ENCODE measurements at places on chromosomes 2 and 18.

DNA sequence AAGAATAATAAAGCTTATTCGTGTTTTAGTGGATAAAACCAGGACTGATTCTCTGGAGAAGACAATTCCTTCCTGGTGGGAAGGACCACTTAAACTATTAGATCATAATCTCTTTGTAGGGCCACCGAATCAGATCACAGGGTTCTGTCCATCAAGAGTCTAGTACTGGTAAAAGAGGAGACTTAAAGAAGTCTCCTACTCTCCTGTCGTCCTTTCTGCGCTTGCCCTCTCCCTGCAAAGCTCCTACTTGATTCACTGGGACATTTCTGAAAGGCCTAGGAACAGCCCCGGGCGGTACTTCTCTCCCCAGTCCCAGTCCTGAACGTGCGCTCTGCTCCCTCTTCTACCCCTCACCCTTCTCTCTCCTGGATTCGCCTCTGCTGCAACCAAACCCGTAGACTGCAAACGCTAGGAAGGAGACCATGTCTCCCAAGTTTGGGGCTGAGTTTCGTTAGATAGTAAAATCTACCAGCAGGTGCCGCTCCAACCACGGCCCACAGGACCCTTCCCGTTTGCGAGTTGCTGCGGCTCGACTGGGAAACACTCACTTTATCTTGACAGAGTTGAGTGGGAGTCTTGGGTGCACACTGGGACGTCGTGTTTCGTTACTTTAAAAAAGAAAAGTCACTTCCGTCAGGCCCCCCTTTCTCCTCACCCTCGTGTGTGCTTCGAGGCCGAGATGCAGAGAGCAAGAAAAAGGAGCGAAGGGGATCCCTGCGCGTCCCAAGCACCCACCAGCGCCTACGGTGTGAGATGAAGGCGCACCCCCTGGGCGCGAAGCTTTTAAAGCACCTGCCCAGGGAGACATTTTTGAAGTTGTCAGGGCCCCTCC, 923 bp downstream of the FIGLA start:
- DNase-seq: peak; percentile 83

DNA sequence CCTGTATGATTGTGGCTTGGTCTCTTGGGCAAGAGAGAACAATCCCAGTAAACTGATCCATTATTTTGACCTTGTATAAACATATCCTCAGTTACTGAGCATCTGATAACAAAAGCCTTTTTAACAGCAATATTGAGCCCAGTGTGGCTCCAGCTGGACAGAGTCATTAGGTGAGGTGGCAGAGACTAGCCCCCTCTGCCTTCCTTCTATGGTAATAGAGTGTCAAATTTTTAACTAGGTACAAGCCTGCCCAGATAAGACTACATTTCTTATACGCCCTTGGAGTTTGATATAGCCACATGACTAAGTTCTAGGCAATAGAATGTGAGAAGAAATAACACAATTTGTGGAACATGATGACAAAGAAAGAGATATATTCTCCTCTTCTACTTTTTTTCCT, 56.2 kb downstream of the HNMT start:
- DNase-seq: no peak

- no peak for DNase-seq
These were observed 127.8 kb upstream of the PPP1CB start for GRCh38 chr2:28623582-28624405.

- no peak for DNase-seq
These were observed 211.9 kb downstream of the STK39 start for GRCh38 chr2:168035458-168035857.

GRCh38 chr18:45342166-45342565, 273.1 kb upstream of the SLC14A2 start:
- no peak for DNase-seq

- no peak for DNase-seq
These were observed 460.8 kb downstream of the IRS1 start for GRCh38 chr2:226338825-226339224.

GRCh38 chr2:219629976-219630695, 2.7 kb downstream of the SLC4A3 start:
- DNase-seq: no peak

All from sciatic nerve (tissue), 2 donors.